AG10803 (cell line): ENCODE measurements at places on chromosomes 13 and 19.
A peak's percentile ranks its signal among the peaks of the same experiment; 100 is the strongest.

DNA sequence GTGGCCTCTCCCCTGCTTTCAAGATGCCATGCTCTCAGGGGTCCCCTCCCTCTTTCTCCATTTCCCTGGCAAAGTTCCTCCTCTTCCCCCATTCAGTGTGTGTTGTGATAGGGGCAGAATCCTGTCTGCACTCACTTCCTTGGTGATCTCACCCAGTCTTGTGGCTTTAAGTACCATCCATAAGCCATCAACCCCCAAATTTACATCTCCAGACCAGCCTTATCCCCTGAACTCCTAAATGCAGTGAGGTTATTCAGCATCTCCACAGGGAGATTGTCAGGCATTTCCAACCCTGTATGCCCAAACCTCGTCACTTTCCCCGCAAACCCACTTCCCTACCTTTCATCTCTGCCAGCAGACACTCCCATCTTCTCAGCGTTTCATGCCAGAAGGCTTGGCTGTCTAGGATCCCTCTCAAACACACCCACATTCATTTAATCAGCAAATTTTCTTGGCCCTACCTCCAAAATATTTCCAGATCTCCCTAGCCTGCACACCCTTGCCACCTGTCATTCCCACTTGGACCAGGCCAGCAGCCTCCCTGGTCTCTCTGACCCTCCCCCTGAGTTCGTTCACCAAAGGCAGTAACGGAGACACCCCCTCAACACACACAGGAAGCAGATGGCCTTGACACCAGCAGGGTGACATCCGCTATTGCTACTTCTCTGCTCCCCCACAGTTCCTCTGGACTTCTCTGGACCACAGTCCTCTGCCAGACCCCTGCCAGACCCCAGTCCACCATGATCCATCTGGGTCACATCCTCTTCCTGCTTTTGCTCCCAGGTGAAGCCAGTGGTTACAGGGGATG is at the start of gene HCST:
Gene HCST, plus strand, starts transcription at position 676 of the 808 bp plus-strand sequence. Its CDS starts 65 bp downstream, at position 741.
- peak; percentile 93 for DNase-seq

DNA sequence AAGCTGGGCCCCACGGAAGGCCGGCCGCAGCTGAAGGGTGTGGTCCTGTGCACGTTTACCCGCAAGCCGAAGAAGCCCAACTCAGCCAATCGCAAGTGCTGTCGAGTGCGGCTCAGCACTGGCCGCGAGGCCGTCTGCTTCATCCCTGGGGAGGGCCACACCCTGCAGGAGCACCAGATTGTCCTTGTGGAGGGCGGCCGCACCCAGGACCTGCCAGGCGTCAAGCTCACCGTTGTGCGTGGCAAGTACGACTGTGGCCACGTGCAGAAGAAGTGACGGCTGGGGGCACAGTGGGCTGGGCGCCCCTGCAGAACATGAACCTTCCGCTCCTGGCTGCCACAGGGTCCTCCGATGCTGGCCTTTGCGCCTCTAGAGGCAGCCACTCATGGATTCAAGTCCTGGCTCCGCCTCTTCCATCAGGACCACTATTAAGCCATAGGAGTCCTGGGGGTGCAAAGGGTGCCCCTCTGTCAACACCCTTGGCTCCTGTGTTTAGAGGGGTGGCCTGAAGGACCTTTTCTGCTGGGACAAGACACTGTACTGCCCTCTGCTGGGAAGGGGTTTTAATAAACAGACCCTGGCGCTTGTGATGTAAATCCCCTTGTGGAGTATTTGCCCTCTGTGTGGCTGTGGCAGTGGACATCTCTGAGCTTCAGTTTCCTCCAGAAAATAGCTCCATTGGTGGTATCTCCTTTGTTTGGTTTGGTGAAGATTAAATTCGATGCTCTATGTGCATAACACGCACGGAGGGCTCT is 1.9 kb downstream of the MRPS12 start:
- DNase-seq, result peak; percentile 45

DNA sequence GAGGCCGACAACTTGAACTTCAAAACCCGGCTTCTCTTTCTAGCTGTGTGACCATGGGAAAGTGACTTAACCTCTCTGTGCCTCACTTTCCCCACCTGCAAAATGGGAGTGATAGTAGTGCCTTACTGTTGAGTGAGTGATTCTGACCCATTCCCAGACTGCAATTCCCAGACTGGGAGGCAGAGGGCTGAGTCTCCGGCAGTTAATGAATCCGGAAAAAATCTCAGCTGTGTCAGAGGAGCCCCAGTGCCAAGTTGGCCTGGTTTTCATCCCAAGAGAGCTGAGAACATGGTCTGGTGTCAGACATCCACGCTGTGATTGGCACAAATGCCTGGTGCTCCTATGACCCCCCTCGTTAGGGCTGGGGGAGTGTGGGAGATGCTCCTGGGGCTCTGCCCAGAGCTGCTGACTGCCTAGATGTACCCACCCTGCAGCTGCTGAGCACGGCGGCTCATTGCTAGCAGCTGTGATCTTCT is 50.0 kb downstream of the PIN1 start:
- peak; percentile 39 for DNase-seq

GRCh38 chr13:99254830-99255229 is 3.3 kb downstream of the GPR18 start:
- no peak for DNase-seq

- peak; percentile 79 for DNase-seq
These were observed 10.9 kb downstream of the RFX1 start for GRCh38 chr19:13995017-13995728.

DNA sequence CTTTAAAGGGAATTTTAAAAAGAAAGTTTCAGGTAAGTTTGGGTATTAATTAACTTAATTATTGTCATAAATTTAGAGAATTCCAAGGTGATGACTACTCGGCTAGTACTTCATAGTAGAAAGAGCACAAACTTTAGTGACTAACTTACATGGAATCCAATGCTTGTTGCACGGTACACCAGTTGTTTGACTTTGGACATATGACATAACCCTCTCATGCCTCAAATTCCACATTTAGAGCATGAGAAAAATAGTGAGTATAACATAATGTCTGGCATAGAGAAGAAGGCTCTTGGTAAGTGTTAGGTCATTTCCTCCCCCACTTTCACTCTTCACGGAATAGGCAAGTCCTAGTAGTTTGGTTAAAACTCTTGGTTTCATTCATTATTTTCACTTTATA is 1249.4 kb upstream of the SLC10A2 start:
- DNase-seq, result peak; percentile 19

GRCh38 chr19:53878776-53879139 is 3.2 kb upstream of the PRKCG start:
- DNase-seq, result no peak

GRCh38 chr19:17266589-17266974 is 661 bp upstream of the BABAM1 start:
- DNase-seq, result no peak
